Germinal center (tissue), 1 donor: ENCODE measurements at places on chromosomes 3 and 15.

DNA sequence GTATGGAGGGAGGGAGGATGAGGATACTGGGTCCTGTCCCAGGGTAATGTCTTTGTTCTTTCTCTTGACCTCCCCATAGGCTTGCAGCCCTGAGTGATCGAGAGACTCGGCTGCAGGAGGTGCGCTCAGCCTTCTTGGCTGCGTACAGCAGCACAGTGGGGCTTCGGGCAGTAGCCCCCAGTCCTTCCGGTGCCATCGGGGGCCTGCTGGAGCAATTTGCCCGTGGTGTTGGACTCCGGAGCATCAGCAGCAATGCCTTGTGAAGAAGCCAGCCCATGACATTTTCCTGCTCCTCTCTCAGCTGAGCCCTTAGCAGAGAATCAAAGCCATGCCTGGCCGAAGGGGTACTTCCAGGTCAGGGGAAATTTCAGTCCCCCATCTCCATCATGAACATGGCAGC lies 1.9 kb upstream of the CPNE9 start:
- DNase-seq, result no peak

DNA sequence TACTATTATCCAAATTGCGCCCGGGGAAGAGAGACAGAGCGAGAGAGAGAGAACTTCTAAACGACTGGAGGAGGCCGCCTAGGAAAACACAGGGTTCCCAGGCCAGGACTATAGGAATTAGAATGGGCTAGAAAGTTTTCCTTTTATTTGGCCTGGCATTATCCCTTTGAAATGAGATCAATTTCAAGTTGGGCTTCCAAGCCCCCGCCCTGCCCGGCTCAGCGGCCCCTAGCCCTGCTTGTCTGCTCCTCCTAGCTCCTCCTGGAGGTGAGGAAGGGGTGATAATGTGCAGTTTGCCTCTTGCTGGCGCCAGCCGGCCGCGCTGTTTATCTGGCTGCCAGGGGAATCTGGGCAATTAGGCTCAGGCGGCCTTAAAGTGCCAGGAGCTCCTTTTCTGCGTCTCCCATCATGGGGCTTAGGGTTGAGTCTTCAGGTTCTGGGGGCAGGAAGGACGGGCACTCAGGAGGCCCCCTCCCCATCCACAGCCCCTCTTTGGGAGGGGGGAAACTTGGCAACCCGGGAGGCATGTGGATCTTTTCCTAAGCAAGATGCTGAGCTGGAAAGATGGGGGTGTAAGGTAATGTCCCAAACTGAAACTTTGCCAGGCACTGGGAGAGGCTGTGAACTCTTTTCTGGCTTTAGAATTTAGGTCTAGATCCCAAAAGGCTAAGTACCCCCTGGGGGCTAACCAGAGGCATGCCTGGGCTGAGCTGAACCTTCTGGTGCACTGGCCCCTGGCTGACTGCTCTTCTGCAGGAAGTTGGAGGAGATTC lies 5.5 kb downstream of the SMAD6 start:
- DNase-seq, result no peak

- no peak for DNase-seq
These were observed 600.8 kb downstream of the FOXP1 start for GRCh38 chr3:70982700-70983140.

DNA sequence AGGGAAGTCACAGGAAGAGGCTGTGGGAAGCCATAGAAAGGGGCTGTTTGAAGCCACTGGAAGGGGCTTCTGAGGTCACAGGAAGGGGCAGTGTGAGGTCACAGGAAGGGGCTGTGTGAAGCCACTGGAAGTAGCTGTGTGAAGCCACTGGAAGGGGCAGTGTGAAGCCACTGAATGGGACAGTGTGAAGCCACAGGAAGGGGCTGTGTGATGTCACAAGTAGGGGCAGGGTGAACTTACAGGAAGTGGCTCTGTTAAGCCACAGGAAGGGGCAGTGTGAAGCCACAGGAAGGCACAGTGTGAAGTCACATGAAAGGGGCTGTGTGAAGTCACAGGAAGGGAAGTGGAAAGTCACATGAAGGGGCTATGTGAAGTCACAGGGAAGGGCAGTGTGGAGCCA lies 33.1 kb downstream of the GASK1A start:
- no peak for DNase-seq
